ENCODE measurements at places on chromosomes 2 and 18.

DNA sequence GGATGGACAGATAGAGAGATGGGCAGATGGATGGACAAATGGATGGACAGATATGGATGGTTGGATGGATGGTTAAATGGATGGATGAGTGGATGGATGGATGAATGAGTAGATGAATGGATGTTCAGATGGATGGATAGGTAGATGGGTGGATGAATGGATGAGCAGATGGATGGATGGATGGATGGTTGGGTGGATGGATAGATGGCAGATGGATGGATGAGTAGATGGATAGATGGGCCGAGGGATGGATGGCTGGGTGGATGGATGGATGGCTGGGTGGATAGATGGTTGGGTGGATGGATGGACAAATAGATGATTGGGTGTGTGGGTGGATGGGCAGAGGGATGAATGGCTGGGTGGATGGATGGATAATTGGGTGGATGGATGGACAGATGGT lies 98.9 kb upstream of the OTOS start:
- DNase-seq = no peak

- peak; percentile 63 for DNase-seq
These were observed 39.3 kb downstream of the RTN4 start for GRCh38 chr2:55010915-55011314.

GRCh38 chr2:28011322-28011737 lies 120.8 kb downstream of the BABAM2 start:
- DNase-seq = no peak

DNA sequence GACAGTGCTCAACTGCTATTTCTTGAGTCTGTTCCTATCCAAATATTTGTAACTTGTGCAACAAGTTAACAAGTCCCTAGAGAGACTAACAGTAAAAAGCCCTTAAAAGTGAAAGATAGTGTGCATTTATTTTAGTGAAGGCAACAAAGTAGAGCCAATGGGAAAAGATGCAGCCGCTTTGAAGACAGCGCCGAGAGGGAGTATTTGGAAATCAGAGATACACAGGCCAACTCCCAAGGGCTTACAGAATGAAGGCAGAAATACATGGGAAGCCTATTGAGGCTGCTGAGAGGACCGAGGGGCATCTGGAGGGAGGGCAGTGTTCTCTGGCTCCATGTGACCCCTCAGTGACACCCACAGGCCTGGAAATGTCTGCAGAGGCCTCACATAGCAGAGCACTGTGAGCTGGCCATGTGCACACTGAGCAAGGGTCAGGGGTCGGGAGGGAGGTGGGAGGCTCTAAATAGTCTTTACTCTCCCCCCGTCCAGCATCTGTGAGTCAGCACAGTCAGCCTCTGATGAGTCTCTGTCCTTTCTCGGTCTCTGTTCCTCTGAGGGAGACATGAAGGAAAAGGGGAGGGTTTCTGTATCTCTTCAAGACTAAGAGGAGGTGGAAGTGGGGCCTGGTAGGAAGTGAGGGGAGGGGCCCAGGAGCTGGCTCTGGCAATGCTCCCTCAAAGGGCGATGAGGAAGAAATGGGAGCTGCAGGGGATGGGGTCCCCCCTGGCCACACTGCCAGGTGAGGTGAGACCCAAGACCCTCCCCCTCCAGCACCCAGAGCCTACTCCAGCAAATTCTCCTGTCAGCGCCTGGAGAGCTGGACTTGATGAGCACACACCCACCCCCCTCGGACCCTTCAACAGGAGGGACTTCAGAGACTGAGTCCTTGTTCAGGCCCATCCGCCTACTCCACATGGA lies 133.6 kb downstream of the SP3 start:
- peak; percentile 16 for DNase-seq

- DNase-seq = peak; percentile 44
These were observed 7.5 kb upstream of the GBX2 start for GRCh38 chr2:236175548-236176150.

Measured in RCC 7860 (cell line).